ENCODE measurements at places on chromosomes 3 and 15. TPM values are rescaled to one million over a fixed set of nuclear protein-coding genes. Genes with fewer than 3 reads are reported as not detected.

DNA sequence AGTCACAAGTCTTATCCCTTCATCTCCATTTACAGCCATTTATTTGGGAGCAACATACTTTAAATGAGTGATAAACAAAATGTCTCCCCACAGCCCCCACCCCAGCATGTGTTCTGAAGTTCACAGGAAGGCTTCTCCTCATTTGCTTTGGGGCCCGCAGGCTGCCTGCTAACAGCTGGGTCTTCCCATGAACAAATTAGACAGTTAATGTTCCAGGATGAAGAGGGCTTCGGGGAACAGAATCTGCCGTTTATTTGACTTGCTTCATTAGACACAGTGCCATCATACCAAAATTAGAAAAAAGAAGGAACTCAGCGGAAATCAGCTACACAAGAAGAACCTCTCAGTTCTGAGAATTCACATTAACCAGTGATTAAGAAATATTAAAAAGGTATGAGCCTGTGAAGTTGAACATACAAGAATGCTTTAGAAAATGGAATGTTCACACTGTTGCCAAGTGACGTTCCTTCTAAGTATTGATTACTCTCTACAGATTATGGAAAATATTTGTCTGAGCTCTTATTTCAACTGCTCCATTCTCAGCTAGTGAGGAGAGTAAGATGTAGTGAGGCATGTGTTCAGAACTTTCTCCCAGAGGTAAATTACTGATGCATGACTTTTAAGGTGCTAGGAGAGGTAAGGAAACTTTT is 107.5 kb upstream of the THBS1 start:
- no peak for DNase-seq

DNA sequence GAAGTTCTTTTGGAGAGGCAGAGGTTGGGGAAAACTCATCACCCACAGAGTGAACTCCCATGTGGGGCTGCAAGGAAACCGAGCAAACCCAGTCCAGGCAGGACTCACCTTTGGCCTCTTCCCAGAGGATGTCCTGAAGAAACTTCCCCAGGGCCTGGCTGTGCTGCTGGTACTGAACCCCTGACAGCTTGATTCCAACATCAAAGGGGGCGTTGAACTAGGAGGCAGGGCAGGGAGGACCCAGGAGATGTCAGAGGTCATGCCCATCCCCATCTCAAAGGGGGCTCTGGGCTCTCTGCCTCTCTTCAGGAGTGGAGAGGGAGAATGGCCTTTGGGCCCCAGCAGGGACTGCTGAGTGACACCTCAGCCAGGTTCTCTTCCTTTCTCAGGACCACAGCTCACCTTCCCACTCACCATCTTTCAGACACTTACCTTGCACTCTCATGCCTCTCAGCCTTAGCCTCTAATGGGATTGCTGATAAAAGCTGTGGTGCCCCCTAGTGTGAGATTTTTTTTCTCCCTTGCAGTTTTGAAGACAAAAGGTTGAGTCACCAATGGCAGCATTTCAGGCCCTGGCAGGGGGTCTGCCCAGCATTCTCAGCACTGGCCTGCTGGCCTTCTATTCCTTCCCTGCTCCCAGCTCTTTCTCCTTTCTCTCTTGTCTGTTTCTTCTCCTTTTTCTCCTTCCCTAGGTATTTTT is 6.0 kb downstream of the GHRL start:
- DNase-seq: peak; percentile 71

P2RY13 gene
- total RNA-seq: not detected

MME gene
- 0.69 TPM for total RNA-seq

COL7A1 gene
- total RNA-seq: 0.73 TPM

- no peak for DNase-seq
These were observed 29.0 kb downstream of the CHDH start for GRCh38 chr3:53817211-53817610.

- DNase-seq: peak; percentile 31
These were observed 67.6 kb downstream of the FNDC3B start for GRCh38 chr3:172106989-172107388.

SLC35G2 gene
- not detected for total RNA-seq

KCNMB3 gene
- 0.58 TPM for total RNA-seq

DNA sequence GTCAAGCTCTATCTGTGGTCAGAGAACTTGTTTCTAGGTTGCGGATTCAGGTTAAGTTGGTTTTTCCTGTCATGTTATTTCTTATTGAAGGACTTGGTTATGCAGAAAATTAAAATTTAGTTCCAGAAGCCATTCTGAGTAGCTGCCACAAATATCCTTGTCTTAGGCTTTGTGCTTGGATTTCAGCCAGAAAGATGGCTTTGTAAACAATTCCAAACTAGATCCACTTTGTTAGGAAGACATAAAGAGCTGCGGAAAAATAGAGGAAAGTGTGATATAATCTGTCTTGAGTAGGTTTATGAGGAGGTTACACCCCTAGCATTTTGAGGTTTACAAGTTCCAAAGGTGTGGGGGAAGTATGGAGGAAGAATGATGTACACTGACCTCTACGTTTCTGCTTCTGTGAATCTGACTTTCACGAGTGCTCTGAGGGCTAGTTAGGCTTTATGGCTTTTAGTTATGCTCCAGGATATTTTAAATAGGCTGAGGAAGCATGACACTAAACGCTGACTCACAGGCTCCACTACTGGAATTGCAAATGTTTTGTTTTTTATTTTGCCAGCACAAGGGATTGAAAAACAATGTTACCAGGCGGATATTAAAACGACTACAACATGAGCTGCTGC is 46.3 kb upstream of the UTS2B start:
- no peak for DNase-seq

DNA sequence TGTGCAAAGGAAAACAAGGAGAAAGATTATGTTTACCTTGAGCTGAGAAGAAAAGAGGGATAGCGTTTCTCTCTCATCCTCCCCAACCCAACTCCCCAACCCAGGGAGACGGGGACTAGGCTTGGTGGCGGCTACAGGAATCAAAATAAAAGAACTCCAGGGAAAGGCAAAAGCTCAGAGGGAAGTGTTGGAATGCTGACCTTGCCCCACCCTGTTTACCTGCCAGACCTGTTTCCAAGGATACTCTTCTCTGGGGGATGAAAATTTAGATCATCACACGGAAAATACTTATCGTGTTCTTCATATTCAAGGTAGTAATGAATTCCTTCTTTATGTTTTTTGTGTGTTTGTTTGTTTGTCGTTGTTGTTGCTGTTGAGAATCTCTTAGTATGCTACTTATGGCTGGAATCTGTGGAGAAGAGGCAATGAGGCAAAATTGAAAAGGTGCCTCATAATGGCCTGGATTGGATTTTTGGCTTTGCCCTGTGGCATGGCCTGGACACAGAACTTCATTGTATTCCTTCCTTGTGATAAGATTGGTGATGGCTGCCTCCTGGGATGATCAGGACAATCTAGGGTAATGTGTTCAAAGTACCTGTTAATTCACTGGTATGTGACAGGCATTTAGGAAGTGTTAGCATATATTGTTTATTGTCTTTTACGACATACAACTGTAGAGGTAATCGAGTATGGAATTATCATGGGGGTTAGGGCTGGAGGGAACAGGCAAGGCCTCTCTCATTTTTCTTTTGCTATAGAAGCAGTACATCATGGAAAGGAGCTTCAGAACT is 11.1 kb upstream of the TPRG1 start:
- DNase-seq: no peak

NR2E3 gene
- not detected for total RNA-seq

DNA sequence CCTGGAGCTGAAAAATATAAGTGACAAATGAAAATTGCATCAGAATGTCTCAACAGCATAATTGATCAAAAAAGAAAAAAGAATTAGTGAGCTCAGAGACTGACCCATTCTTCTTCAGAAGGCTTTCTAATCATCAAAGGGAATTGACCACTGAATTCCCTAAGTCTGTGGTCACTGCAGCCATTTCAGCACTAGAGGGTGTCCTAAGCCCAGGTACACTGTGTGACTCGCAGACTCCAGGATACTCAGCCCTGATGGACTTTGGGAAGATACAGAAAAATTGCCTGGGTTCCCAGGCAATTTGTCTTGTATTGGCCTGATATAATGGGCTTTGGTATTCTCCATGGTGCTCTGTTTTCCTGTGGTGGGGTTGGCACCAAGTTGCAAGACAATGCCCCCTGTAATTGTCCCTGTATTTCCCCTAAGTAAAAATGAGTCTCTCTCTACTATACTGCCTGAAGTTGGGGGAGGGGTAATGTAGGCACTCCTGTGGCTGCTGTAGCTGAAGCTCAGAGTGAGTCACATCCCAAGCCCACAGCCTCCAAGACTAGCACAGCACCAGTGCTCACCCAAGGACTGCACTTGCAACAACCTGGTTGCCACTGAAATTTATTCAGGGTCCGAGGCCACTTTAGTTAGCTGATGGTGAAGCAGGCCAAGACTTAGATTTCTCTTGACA is 256.0 kb upstream of the STAC start:
- no peak for DNase-seq

GRCh38 chr3:25820816-25821486 is 31.1 kb downstream of the OXSM start:
- DNase-seq: no peak

WDR76 gene
- 7.0 TPM for total RNA-seq

DNA sequence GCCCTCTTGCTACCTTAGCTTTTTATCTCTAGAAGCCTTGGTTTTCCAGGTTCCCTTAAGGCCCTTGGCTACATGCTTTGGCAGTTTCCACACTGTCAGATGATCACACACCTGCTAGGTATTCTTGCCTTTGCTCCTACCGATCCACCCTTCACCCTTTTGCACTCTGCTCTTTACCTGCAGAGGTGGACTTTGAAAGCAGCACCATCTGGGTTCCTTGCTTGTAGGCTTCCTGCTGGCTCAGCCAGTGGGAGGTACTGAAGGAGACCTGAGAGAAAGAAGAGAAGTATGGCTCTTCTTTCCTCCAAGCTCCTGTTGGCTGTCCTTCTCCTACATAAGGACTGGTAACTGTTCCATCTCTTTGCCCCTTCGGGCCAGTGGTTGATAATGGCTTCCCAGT is 7.3 kb upstream of the ZNF592 start:
- DNase-seq: no peak

- DNase-seq: no peak
These were observed 80.1 kb upstream of the EIF1B start for GRCh38 chr3:40229386-40229785.

APPL1 gene
- total RNA-seq: 22.9 TPM

GRCh38 chr3:94928921-94929320 is 866.1 kb downstream of the NSUN3 start:
- no peak for DNase-seq

DNA sequence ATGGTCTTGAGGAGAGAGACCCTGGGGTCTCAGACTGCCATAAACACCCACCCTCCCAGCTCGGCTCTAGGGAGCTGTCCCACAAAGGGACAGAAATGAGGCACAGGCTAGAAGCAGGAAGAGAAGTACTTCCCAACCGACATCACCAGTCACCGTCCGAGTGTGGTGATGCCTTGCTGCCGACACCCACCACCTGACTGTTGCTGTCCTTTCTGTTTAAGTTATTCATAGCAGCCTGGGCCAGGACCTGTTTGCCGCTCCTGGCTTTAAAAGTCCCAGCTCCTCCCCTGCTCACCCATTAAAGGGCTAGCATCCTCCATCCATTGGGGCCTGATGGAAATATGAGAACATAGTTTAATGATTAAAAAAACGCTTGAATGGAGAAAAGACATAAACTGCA is 13.2 kb upstream of the SPG11 start:
- DNase-seq: no peak

- DNase-seq: no peak
These were observed 501 bp downstream of the NDN start for GRCh38 chr15:23686466-23687142.

GRCh38 chr3:140093742-140094141 is 158.8 kb downstream of the CLSTN2 start:
- no peak for DNase-seq

TMCO5A gene
- not detected for total RNA-seq

DNA sequence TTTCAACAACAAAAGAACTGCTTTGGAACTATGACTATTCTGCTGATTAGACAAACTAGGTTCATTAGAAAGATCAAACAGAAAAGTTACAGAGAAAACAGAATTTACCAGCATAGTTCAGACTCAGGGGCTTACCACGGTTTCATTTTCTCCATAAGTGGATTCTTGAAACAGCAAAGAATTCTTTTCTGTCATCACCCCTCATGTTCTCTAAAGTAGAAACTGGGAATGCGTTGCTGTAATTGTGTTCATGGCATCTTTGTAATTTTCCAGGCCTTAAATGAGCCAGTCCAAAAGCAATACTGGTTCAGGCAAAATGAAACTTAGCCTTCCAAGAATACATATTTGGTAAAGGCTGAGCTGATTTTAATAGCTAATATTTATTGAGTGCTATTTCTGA is 287.8 kb downstream of the CHL1 start:
- DNase-seq: no peak

KBTBD12 gene
- total RNA-seq: not detected

SLC6A20 gene
- not detected for total RNA-seq

RLBP1 gene
- total RNA-seq: not detected
